ENCODE measurements at places on chromosomes 7 and 10.

DNA sequence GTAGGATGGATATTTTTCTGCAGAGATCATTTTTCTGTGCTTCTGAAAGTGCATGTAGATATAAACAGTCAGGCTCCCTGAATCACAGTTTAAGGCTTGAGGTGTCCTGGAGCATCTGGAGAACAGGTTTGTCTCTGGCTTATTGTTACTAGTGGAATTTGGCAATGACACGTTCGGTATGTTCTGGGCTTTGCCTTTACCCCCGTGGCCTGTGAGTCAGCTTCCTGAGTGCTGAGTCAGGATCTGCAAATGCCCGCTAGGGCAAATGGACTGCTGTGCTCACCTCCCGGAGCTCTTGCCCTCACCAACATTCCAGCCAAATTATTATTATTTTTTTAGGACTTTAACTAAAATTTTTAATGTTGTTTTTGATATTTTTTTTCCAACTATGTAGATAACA lies 192.5 kb upstream of the PRSS1 start:
- DNase-seq = peak; percentile 46

DNA sequence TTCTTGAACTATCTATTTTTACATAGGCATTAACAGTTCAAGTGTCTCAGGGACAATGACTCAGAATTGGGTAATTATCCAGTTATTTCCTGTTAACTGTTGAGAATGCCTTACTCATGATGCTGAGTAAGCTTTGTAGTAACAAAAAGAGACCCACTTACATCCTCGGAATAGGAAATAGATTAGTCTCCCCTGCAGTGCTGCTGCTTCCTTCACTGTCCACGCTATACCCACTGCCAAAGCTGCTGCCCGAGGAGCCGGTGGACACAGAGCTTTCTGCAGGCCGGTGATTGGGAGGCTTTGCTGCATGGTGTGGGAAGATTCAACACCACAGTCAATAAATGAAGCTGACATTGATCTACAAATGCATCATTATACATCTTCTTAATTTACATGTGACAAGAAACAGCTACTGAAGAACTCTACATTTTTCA lies 357.1 kb downstream of the PCLO start:
- DNase-seq = no peak

DNA sequence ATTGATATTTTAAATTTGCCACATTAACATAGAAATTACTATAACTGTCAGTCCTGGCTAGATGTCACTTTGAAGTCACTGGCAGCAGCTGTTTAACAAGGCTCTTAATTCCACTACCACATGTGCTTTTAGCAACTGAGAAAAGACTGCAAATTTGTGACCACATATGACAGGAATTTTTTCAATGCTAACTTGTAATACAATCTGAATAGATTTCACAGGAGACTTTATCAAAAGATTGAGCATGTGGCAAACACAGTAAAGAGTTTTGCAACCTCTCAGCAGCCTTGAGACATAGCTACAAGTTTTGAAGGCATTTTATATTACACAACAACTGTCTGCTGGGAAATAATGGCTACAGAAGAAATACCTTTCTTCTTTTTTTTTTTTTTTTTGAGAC lies 73.0 kb downstream of the MICU1 start:
- DNase-seq = no peak

DNA sequence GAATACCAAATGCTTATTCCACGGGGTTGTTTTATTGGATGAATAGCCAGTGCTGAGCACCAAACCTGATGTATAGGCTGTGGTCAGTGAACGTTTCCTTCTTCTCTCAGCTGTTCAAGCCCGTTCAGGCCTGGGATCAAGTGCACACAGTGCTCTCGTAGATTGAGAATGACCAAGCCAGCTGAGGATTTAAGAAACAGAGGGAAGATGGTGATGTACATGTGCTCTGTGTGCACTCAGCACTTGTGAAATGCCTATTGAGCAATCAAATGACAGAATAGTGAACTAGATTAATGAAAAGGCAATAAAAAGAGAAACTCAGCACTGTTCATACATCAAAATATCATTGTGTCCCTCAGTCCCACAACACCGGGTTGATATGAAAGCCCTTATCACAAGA lies 302.5 kb downstream of the BMPER start:
- DNase-seq = no peak

DNA sequence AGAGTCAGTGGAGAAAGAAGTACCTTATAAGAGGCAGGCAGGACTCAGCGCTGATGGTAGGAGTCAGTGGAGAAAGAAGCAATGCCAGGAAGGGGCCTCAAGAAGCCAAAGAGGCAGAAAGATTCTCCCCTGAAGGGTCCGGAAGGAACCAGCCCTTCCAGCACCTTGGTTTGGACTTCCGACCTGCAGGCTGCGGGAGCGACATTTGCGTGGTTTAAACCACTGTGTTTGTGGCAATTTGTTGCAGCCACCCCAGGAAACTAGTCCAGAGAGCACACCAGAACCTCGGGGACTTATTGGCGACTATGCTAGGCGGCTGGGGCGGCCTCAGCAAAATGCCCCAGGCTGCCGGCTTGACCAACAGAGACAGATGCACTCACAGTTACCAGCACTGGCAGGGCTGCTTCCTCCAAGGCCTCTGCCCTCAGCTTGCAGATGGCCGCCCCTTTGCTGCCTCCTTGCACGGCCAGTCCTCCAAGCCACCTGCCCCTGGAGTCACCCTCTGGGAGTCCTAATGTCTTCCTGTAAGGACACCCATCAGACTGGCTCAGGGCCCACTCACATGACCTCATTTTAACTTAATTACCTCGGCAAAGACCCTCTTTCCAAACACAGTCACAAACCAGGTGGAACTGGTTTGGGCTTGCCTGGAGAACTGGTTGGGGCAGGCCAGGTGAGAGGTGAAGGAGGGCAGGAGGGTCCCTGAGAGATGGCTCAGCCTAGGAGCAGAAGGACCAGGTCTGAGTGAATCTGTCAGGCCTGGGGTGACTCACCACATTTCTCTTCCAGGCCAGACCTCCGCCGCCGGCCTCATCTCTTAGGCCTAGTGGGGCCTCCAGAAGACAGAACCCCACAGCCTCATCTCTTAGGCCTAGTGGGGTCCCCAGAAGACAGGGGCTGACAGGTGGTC lies 26.1 kb downstream of the CALML3 start:
- no peak for DNase-seq

DNA sequence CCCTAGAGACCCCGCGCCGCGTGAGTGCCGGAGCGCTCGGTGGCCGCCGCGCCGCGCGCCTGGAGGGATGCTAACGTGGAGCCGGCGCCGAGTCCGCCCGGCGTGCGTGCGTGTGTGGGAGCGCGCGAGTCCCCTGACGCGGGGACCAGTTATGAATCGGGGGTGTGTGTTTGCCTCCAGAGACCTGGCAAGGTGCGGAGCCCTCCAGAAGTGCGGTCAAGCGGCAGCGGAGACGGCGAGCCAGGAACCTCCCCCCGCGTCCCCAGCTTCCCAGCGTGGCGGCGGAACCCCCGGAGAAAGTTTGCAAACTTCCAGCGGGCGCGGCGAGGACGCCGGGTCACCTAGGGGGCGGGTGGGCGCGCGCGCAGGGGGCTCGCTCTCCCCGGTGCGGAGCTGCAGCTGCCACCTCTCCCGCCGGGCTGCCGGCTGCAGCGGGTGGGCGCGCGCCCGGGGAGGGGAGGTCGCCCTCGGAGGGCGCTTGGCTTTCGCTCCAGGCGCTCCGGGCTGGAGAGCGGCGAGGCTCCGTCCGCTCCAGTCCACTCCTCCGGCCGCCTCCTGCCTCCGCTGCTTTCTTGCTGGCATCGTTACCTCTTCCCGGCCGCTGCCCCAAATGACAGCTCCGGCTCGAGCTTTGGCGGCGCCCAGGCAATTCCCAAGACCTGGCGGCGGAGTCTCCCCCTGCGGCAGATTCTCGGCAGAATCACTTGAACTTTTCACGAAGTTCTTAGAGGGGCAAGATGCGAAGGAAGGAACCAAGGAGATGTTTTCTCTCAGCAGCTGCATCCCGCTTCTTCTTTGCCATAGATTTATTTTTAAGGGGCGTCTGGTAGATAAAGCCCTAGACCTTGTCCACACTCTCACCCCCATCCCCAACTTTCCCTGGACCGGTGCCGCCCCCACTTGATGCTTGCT lies 2.3 kb upstream of the CREB5 start:
- no peak for DNase-seq

GRCh38 chr7:90461219-90461618 lies 8.2 kb upstream of the PTTG1IP2 start:
- no peak for DNase-seq

DNA sequence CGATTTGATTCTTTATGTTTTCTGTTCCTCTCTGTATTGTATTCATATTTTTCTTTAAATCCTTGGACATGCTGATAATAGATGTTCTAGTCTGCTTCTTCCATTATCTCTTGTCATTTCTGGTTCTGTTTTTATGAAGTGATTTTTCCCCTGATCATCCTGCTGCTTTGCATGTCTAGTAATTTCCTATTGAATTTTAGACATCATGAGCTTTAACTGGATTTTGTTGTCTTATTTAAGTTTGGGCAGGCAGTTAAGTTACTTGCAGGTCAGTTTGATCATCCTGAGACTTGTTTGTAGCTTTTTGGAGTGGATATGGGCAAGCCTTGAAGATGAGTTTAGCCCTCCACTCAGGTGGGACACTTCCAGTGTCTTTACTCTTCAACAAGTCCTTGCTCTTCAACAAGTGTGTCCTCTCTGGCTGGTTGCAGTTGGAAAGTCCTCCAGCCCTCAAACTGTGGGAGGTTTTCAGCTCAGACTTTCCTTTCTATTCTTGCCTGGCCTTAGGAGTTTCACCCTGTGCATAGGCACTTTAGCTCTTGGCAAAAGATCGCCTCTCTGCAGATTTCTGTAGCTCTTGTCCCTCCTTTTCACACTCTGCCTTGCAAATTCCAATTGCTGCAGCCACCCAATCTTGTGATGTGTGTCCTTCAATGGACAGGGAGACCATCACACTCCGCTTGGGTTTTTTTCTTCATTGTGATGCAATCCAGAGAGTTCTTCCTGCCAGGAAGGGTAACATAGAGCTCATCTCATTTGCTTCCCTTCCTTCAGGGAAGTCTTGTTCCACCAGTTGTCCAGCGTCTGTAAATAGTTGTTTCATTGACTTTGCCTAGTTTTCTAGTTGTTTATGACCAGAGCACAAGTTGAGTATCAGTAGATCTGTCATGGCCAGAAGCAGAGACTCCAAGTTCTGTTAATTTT lies 197.2 kb upstream of the SH2B2 start:
- no peak for DNase-seq

DNA sequence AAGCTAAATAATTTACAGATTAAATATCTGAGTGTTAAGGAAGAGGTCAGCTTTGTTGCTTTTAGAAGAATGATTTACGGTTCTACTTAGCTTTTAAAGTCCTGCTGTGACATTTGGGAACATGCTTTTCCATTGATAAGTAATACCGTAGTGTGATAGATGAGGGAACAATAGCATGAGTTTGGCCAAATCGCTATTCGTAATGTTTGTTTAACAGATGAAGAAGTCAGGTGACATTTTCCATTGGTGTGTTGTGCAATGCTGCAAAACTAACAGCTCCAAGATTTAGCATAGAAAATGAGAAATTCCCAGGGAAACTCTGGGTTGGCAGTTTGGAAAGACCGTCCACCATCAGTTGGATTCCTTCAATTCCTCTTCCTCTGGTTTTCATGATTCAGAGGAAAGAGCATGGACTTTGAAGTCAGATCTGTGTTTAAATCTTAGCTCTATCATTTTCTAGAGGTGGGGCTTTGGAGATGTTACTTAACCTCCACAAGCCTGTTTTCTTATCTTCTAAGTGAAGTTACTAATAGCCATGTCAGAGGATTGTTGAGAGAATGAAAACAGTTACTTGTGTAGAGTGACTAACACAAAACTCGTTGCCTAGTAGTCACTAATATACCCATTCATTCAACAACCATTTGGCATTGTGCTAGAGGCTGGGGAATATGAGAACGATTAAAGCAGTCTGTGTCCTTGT lies 140.4 kb upstream of the BMPER start:
- no peak for DNase-seq

DNA sequence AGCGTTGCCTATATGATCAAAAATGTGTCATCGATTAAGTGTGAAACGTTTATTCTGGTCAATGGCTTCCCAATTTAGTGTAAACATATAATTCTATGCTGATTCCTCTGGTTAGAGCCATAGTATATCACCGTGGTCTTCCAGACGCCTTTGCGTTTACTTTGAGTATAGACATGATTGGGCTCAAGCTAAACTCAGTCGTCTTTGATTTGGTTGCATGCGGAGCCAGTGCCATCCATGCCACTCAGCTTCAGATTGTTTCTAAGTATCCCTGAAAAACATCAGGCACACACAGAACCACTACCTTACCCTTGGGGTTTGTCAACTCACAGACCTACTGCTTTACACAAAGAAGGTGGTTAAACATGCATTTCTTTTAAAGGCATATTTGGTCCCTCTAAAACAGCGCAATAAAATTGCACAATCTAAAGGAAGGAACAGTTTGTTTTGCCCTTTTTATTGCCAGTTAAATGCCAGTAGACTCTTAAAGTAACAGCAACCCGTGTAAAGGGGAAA lies 273.6 kb upstream of the KLF6 start:
- no peak for DNase-seq
